ENCODE measurements at places on chromosomes 13 and 19. TPM values are rescaled to one million over a fixed set of nuclear protein-coding genes. Genes with fewer than 3 reads are reported as not detected.

FGF14 gene
- not detected for total RNA-seq

UBE2L5 gene
- 0.22 TPM for total RNA-seq

FCAR gene
- total RNA-seq, result not detected

ANKLE1 gene
- 0.69 TPM for total RNA-seq

CACTIN gene
- total RNA-seq, result 16.6 TPM

CD177 gene
- total RNA-seq, result not detected

RASGRP4 gene
- total RNA-seq, result not detected

SLC1A6 gene
- not detected for total RNA-seq

GJB6 gene
- total RNA-seq, result not detected

ZNF443 gene
- 19.0 TPM for total RNA-seq

NXNL1 gene
- total RNA-seq, result not detected

RFPL4A gene
- not detected for total RNA-seq

All from HepG2 (cell line).